Breast epithelium (tissue), 4 donors: ENCODE measurements at places on chromosomes 4 and X.

DNA sequence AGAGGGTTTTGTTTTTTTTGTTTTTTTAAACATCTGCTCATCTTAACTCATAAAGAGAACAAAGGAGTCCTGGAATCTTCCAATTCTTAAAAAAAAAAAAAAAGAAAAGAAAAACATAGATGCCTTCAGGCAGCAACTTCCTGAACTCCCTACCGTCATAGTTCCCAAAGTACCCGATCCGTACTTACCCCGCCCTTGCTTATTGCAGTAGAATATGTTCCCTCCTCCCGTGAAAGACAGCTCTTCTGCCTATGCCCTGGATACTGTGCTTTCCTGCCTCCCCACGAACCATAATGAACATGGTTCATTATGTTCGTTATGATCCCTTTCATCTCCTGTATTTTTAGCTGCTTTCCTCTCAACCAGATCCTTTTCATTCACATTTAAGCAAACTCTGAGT lies 40.3 kb downstream of the KLHL5 start:
- H3K4me1 ChIP-seq = no peaks in the 10 kb centered on the region
- H3K27ac ChIP-seq = no peak overlapping the region
- no peak for DNase-seq
- H3K4me3 ChIP-seq = no peak overlapping the region
- H3K36me3 ChIP-seq = no peaks in the 10 kb centered on the region
- no peaks in the 10 kb centered on the region for H3K27me3 ChIP-seq

DNA sequence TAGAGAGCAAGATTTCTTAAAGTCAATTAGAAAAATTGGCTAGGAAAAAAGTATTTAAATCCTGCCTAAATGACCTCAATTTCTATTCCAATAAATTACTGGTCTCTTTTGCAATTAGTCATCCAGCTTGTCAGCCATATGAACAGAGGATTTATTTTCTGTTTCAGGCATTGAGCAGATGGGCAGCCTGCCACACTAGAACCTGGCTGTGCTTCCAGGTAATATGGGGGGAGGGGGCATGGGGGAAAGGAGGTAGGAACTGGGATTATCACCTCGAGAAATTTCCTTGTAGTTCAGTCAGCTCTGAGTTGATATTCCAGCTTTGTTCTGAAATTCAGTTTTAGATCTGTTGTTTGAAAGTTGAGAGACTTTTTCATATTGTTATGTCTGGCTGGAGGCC lies 206.3 kb upstream of the LCORL start:
- no peak overlapping the region for H3K27ac ChIP-seq
- H3K36me3 ChIP-seq = no peaks in the 10 kb centered on the region
- H3K4me3 ChIP-seq = no peak overlapping the region
- no peaks in the 10 kb centered on the region for H3K27me3 ChIP-seq
- no peaks in the 10 kb centered on the region for H3K4me1 ChIP-seq
- DNase-seq = no peak

- no peak overlapping the region for H3K4me3 ChIP-seq
- no peaks in the 10 kb centered on the region for H3K27me3 ChIP-seq
- H3K36me3 ChIP-seq = no peaks in the 10 kb centered on the region
- H3K4me1 ChIP-seq = no peaks in the 10 kb centered on the region
- H3K27ac ChIP-seq = no peak overlapping the region
These were observed 102.4 kb downstream of the CAMK2D start for GRCh38 chr4:113659127-113659526.

- no peak overlapping the region for H3K4me3 ChIP-seq
- no peaks in the 10 kb centered on the region for H3K4me1 ChIP-seq
- H3K27ac ChIP-seq = no peak overlapping the region
These were observed 29.4 kb upstream of the SPINK2 start for GRCh38 chr4:56850910-56851309.

GRCh38 chrX:2412131-2412530 lies 88.6 kb downstream of the DHRSX start:
- DNase-seq = no peak
- H3K27ac ChIP-seq = no peak overlapping the region
- H3K4me1 ChIP-seq = no peaks in the 10 kb centered on the region
- no peak overlapping the region for H3K4me3 ChIP-seq

- H3K27ac ChIP-seq = no peak overlapping the region
- H3K36me3 ChIP-seq = no peaks in the 10 kb centered on the region
- H3K4me1 ChIP-seq = no peaks in the 10 kb centered on the region
- H3K27me3 ChIP-seq = no peaks in the 10 kb centered on the region
- no peak for DNase-seq
These were observed 977.1 kb upstream of the PRKX start for GRCh38 chrX:4690521-4690920.

GRCh38 chr4:8117278-8117682 lies 41.3 kb downstream of the ABLIM2 start:
- no peak overlapping the region for H3K4me3 ChIP-seq
- H3K4me1 ChIP-seq = no peaks in the 10 kb centered on the region
- no peaks in the 10 kb centered on the region for H3K27me3 ChIP-seq
- no peak overlapping the region for H3K27ac ChIP-seq

- no peak for DNase-seq
- no peaks in the 10 kb centered on the region for H3K4me1 ChIP-seq
- no peak overlapping the region for H3K4me3 ChIP-seq
- no peak overlapping the region for H3K27ac ChIP-seq
- H3K36me3 ChIP-seq = no peaks in the 10 kb centered on the region
- H3K27me3 ChIP-seq = peaks cover 17% of the 10 kb centered on the region
These were observed 118.4 kb upstream of the MED14 start for GRCh38 chrX:40853816-40854123.

GRCh38 chr4:16154451-16154850 lies 70.6 kb upstream of the PROM1 start:
- no peaks in the 10 kb centered on the region for H3K27me3 ChIP-seq
- DNase-seq = no peak
- H3K4me1 ChIP-seq = no peaks in the 10 kb centered on the region
- no peak overlapping the region for H3K4me3 ChIP-seq

DNA sequence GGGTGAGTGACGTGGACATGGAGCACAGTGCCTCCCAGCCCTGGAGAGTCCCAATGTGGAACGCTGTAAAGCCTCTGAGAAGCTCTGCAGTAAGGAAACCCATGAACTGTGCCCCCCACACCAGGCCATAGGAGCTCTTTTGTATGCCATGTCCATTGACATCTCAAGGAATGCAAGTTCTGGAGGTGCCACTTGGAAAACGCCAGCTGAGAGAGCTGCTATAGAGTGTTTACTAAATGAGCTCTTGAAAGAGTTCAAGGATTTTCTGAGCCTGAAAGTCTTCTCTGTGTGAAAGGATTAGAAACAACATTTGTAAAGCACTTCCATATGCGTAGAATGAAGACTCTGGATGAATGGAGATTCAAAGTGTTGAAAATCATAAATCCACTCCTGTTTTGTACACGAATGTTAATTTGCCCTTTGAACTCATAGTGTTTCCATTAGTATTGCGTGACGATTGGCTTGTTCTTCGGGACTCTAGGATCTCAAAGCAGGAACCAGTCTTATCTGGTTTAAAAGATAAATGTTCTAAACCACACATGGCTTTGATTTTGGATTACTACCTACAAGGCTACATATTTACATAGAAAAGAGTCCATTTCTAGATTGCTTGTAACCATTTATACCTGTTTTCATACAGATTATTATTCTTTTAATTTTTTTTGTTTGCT lies 41.8 kb upstream of the STOX2 start:
- no peak overlapping the region for H3K27ac ChIP-seq
- no peak for DNase-seq
- no peaks in the 10 kb centered on the region for H3K36me3 ChIP-seq
- H3K4me1 ChIP-seq = no peaks in the 10 kb centered on the region

DNA sequence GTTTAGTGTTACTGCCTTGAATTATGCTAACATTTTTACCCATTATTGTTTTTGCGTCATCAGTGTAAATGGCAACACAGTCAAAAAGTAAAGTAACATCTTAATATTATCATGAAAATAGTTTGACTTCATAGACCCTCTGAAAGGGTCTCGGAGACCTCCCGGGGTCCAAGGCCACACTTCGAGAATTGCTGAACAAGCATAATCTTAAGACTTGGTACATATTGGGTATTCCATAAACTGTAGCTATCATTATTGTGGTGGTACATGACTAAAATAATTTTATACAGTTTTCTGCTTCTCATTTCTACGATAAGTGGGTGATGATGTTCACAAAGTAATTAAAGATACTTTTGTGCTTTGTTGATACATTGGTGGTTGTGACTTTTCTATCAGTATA lies 32.6 kb downstream of the FABP2 start:
- H3K4me1 ChIP-seq = no peaks in the 10 kb centered on the region
- H3K27ac ChIP-seq = no peak overlapping the region
- no peaks in the 10 kb centered on the region for H3K27me3 ChIP-seq
- H3K36me3 ChIP-seq = no peaks in the 10 kb centered on the region

DNA sequence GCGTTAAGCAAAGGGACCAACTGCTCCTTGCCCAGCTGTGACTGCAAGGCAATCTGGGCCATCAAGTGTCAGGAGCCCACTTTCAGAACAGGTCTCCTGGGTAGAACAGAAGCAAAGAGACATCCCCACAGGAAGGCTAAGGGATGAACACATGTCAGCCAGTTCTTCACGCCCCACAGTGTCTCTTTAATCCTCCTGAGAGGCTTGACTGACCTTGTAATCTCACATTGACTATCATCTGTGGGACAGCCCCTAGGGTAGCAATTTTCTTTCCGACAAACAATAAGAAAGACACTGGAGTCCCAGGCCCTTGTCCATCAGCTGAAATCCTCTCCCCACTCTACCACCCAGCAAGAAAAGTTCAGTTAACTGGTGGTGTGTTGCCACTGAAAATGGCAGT lies 1.0 kb downstream of the CHRDL1 start:
- H3K36me3 ChIP-seq = no peaks in the 10 kb centered on the region
- no peaks in the 10 kb centered on the region for H3K4me1 ChIP-seq
- no peaks in the 10 kb centered on the region for H3K27me3 ChIP-seq

- no peak overlapping the region for H3K27ac ChIP-seq
- no peaks in the 10 kb centered on the region for H3K4me1 ChIP-seq
- no peak overlapping the region for H3K4me3 ChIP-seq
- DNase-seq = no peak
- H3K27me3 ChIP-seq = no peaks in the 10 kb centered on the region
- no peaks in the 10 kb centered on the region for H3K36me3 ChIP-seq
These were observed 89.1 kb downstream of the RELL1 start for GRCh38 chr4:37597034-37597433.

DNA sequence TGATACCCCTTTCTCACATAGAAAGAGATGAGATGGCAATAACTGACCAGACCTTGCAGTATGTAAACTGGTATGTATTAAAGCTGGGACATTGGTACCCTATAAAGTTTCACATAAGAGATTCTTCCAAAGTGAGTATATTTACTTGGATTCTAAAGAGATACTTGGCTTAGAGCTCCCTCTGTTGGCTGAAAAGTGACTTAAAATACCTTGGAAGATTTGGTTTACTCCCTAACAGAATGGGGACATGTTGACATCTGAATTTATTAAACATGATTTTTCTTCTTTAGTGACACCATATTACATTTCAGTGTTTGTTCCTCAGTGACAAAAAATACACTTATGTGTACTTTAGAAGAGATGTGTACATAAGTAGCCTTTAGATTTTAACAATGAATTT lies 47.9 kb upstream of the RGN start:
- no peaks in the 10 kb centered on the region for H3K4me1 ChIP-seq
- no peaks in the 10 kb centered on the region for H3K27me3 ChIP-seq
- DNase-seq = no peak

DNA sequence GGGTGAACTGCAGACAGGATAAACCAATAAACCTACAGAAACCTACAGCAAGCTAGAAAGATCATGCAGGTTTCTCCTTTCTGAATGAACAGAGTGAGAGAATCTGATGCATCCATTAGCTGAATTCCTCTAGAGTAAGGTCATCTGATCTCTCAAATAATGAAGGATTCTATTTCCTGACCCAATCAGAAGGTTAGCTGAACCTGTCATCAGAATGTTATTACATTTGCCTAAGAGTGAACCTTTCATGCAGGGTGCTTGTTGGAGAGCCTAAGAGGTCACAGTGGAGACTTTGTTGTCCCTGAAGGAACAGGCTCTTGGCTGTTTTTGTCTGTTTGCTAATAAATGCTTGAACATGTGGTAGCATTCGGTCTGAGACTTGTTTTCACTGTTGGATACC lies 24.0 kb downstream of the MEPE start:
- no peak for DNase-seq
- no peaks in the 10 kb centered on the region for H3K4me1 ChIP-seq
- no peaks in the 10 kb centered on the region for H3K27me3 ChIP-seq
- H3K4me3 ChIP-seq = no peak overlapping the region
- no peaks in the 10 kb centered on the region for H3K36me3 ChIP-seq

DNA sequence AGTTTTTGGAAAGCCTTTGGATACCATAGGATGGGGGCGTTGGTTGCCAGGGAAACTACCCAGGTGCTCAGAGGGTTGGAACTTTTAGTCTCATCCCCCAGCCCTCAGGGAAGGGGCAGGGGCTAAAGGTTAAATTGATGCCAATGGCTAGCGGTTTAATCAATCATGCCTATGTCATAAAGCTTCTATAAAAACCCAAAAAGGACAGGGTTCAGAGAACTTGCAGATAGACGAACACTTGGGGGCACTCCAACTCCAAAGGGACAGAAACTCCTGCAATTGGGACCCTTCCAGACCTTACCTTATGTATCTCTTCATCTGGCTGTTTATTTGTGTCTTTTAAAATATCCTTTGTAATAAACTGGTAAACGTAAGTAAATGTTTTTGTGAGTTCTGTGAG lies 30.0 kb upstream of the GPR173 start:
- no peaks in the 10 kb centered on the region for H3K4me1 ChIP-seq
- no peaks in the 10 kb centered on the region for H3K36me3 ChIP-seq
- H3K4me3 ChIP-seq = no peak overlapping the region
- no peak overlapping the region for H3K27ac ChIP-seq
- peaks cover 61% of the 10 kb centered on the region for H3K27me3 ChIP-seq

GRCh38 chrX:40103565-40104323 lies 6.0 kb upstream of the BCOR start:
- H3K4me3 ChIP-seq = no peak overlapping the region
- H3K27ac ChIP-seq = no peak overlapping the region
- DNase-seq = no peak
- no peaks in the 10 kb centered on the region for H3K36me3 ChIP-seq
- peaks cover 8% of the 10 kb centered on the region for H3K4me1 ChIP-seq

DNA sequence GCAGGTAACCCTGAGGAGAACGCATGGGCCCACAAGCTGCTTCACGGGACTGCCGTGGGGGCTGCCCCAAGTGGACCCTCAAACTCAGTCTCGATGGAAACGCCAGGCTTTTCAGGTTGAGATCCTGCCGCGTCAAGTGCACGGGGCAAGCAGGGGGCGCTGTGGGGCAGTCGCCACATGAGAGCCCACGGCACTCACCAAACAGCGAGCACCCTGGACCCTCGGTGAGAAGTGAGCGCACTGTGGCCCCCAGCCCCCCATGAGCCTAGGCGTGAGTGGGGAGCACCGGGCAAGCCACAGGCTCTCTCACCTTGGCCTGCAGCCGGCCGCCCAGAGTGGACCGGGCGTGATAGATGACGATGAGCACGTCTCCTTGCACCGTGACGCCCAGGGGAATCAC lies 50.9 kb upstream of the CPLX1 start:
- no peak overlapping the region for H3K4me3 ChIP-seq
- DNase-seq = no peak
- H3K36me3 ChIP-seq = peaks cover 5% of the 10 kb centered on the region
- no peak overlapping the region for H3K27ac ChIP-seq
- no peaks in the 10 kb centered on the region for H3K4me1 ChIP-seq
